ENCODE measurements at places on chromosomes 1 and 21. TPM values are rescaled to one million over a fixed set of nuclear protein-coding genes. Genes with fewer than 3 reads are reported as not detected.

DNA sequence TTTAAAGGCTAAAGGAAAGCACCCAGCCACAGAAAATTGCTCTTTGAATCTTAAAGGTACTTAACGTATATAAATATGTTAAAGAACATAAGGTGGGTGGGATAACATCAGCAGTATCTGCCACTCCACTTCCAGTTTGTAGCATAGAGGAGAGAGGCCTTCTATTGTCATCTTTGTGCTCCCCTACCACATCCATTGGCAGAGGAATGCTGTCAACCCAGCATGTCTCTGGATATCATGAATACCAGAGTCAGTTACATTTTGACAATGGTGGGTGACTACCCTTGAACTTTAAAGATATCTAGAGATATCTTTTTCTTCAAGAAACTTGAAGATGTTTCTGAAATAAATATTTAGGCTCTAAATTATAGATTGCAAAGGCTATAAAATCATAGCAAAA, 283.2 kb upstream of the LRRC7 start:
- no peaks in the 10 kb centered on the region for H3K27me3 ChIP-seq
- H3K4me1 ChIP-seq = no peaks in the 10 kb centered on the region
- no peak overlapping the region for H3K27ac ChIP-seq
- no peaks in the 10 kb centered on the region for H3K36me3 ChIP-seq

DNA sequence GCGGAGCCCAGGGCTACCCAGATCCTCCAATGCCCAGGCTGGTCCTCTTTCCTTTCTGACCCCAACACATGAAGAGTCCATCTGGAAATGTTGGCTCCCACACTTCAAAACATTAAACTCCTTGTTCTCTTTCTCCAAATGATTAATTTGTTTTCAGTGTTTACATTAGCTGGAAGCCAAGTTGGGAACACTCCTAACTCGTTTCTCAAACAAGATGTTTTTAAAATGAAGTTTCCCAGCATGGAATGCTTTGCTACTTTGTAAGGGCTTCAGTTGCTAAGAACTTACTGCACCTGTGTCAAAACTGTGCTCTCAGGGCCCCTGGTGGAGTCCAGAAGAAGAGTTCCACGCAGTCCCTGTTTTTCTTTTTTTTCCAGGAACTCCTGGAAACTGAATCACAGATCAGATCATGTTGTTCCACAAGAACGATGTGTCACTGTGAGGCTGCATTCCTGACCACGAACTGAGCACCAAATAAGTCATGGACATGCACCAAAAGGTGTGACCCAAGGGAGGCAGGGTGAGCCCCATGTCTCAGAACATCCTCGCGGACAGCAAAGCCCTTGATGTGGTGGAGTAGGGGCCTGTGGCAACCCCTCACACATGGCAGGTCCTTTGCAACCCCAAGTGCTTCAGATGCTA, 257.3 kb downstream of the KCNJ6 start:
- no peak overlapping the region for H3K4me3 ChIP-seq
- H3K27me3 ChIP-seq = no peaks in the 10 kb centered on the region
- H3K27ac ChIP-seq = peak overlapping the region; percentile 82
- no peak for DNase-seq
- H3K4me1 ChIP-seq = no peaks in the 10 kb centered on the region
- no peaks in the 10 kb centered on the region for H3K36me3 ChIP-seq

DNA sequence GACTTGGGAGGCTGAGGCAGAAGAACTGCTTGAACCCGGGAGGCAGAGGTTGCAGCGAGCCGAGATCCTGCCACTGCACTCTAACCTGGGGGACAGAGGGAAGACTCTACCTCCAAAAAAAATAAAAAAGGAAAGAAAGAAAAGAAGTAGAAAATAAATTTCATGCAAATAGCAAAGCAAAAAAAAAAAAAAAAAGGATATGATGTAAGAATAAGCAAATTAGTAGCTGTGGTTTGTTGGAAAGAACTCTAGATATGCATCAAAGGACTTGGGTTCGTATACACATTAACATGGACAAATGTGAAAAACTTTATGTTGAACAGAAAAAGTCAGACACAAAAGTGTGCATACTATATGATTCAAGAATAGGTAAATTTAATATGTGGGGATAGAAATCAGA, 11.9 kb downstream of the WASF2 start:
- H3K36me3 ChIP-seq = no peaks in the 10 kb centered on the region
- no peak for DNase-seq
- H3K4me1 ChIP-seq = peaks cover 6% of the 10 kb centered on the region
- no peak overlapping the region for H3K4me3 ChIP-seq
- H3K27ac ChIP-seq = no peak overlapping the region
- no peaks in the 10 kb centered on the region for H3K27me3 ChIP-seq

DNA sequence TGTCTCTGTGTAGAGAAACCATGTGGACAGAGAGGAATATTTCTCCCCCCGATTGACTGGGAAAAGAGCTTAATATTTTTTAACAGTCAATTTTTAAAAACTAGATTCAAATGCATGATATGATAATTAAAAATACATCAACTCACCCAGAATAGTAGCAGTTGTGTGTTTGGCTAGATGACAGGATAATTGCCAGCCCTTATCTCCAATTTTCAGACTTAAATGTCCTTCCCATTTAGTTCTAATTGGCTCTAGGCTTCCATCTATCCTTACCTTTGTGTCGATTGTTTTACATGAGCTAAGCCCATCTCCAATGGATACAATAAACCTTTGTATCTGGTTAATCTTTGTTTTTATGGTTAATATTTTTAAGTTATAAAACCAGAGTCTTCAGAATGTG, 23.9 kb upstream of the KIAA0040 start:
- H3K4me1 ChIP-seq = no peaks in the 10 kb centered on the region
- H3K27ac ChIP-seq = no peak overlapping the region
- no peaks in the 10 kb centered on the region for H3K36me3 ChIP-seq

DNA sequence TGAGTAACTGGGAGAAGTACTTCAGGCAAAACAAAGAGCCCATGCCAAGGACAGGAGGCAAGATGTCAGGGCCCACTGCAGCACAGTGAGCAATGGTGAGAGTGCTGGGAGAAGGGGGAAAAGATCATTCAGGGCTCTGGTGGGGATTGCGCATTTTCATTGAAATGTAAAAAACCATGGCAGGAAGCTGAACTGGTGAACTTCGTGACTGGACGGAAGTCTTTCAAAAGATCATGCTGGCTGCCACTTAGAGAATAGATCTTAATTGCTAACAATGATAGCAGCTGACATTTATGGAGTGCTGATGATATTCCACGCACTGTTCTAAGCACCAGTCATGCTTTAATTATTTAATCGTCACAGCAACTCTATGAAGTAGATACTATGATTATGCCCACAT, 107.0 kb downstream of the TGFBR3 start:
- no peaks in the 10 kb centered on the region for H3K36me3 ChIP-seq
- no peak overlapping the region for H3K27ac ChIP-seq
- H3K4me3 ChIP-seq = no peak overlapping the region
- no peak for DNase-seq
- no peaks in the 10 kb centered on the region for H3K27me3 ChIP-seq

DNA sequence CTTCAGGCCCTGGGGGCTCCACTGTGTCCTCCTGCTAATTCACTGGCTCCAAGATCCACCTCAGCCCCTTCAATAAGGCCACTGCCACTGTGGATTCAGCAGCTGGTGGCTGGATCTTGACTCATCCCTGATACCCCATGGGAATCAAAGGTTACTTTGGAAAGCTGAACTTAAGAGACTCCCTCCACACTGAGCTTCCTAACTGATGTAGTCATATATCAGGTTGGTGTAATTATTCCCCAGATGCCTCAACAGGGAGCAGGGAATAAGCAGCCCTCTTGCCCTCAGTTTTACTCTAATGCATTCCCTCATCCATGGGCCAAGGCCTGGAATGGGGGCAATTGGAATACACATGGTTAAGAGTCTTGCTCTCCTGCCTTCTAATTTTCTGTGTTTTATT, 164.6 kb downstream of the FASLG start:
- peaks cover 2% of the 10 kb centered on the region for H3K4me1 ChIP-seq
- no peak overlapping the region for H3K27ac ChIP-seq
- no peaks in the 10 kb centered on the region for H3K36me3 ChIP-seq
- no peaks in the 10 kb centered on the region for H3K27me3 ChIP-seq
- no peak overlapping the region for H3K4me3 ChIP-seq

DNA sequence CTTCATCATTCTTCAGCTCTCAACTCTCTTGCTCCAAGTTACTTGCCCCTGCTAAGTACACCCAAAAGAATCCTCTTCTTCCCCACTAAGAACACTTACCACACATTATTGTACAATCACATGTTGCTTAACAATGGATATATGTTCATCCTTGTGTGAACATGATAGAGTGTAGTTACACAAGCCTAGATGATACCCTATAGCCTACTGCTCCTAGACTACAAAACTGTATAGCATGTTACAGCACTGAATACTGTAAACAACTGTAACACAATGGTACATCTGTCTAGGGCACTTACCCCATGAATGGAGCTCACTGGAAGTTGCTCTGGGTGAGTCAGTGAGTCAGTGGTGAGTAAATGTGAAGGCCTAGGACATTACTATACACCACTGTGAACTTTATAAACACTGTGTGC, 77.4 kb downstream of the RERE start:
- H3K27ac ChIP-seq = no peak overlapping the region
- no peaks in the 10 kb centered on the region for H3K36me3 ChIP-seq
- DNase-seq = no peak
- no peaks in the 10 kb centered on the region for H3K4me1 ChIP-seq
- H3K4me3 ChIP-seq = no peak overlapping the region

Gene LRRC42
- 14.8 TPM for polyA plus RNA-seq

Gene CDCA8
- 0.88 TPM for polyA plus RNA-seq

Gene GNG12
- polyA plus RNA-seq = 84.9 TPM

Gene ROR1
- polyA plus RNA-seq = 4.0 TPM

Gene SLC1A7
- polyA plus RNA-seq = 0.25 TPM

Measured in aorta (tissue), 5 donors.